Stimulated activated naive CD8-positive, alpha-beta T cell treated with anti-CD3 and anti-CD28 coated beads, Interleukin-15, amount 100 ng/mL, for 72 hours (primary cell): ENCODE measurements at places on chromosomes 6 and 20.

DNA sequence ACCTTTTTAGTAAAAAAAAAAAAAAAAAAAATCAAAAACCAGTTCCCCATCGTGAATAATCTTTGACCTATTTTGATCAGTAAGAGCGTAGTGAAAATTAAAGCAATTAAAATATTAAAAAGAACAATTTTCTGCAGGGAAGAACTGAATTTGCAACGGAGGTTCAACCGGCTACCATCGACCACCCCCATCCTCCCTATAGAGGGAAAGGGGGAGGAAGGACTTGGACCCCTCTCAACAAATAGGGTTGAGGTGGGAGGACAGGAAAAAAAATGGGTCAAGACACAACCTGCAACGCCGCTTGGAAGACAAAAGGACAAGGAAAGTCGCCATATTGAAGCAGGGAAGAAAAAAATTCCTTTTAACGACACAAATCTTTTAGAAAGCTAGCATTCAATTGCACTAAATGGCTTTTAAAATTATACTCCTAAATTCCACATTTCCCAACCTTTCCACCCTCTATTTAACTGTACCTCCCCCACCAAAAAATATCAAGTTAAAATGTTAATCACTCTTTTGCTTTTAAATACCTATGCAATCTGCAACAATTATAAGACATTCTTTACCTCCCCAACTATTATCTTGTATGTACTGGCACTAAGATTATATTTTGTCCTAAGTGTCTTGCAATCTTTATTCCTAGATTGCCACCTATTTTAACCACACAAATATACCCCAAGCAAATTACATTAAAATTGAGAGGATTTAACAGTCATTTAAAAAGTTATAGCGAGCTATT, 1.7 kb downstream of the PPP1R10 start:
- DNase-seq, result peak; percentile 67

- peak; percentile 68 for DNase-seq
Observed at GRCh38 chr6:35496841-35497570, at the start of gene TEAD3. TEAD3 (minus strand) TSS chr6:35497079.

- no peak for DNase-seq
Observed at GRCh38 chr6:147497472-147497871, 11.0 kb upstream of the SAMD5 start.

DNA sequence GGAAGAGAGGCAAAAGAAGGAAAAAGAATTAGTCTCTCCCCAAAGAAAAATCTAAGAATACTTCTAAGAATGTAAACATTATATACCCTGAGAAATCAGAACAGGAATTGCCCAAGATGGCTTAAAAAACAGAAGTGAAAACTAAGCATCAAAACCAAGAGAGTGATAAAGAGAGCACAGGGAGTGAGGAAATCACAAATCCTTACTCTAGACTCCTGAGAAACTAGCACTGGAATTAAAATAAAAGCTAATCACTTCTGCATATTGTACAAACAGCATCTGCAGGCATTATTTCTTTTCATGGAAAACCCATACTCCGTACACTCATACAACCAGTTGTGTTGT, 285.7 kb downstream of the BTBD9 start:
- no peak for DNase-seq

DNA sequence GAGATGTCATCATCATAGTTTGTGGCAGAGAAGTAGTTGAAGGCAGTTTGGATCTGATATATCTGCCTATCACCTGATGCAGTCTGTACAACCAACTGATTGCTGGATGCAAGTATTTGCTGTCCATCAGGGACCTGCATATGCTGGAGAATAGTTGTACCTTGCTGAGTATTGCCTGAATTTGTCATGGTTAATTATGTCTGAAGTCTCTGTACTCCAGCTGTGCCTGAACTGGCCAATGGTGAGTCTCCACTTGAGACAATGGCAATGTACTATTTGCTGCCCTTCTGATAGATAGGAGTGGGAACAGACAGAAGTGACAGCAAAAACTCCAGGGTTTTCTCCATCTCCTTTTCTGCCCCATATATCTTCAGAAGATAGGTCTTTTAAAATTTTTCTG, 531.5 kb downstream of the EPHA7 start:
- DNase-seq, result no peak

DNA sequence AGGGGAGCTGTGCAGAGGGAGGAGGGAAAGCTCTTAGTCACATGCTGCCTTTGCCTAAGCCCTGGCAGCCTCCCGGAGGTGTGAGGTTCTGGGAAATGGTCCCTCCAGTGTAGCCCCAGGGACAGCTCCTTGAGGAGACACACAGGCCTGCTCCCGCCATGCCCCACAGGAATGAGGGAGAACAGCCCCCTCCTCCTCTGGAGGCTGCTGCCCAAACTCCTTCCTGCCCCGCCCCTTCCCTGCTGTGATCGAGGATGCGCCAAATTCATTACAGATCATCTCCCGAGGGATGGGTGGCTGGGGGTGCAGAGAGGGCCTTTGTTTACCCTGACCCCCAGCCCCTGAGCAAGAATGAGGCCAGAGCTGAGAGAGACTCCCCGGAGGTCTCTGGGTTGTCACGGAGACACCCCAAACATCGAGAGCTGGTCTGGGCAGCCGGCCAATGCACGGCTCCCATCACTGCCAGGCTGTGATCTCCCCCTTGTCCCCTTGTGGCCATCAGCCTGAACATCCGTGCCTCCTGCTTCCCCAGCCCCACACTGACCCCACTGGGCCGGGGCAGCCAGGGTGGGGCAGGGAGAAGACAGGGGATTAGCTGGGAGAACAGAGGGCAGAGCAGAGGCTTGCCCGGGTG, 8.4 kb downstream of the CYP21A2 start:
- no peak for DNase-seq

DNA sequence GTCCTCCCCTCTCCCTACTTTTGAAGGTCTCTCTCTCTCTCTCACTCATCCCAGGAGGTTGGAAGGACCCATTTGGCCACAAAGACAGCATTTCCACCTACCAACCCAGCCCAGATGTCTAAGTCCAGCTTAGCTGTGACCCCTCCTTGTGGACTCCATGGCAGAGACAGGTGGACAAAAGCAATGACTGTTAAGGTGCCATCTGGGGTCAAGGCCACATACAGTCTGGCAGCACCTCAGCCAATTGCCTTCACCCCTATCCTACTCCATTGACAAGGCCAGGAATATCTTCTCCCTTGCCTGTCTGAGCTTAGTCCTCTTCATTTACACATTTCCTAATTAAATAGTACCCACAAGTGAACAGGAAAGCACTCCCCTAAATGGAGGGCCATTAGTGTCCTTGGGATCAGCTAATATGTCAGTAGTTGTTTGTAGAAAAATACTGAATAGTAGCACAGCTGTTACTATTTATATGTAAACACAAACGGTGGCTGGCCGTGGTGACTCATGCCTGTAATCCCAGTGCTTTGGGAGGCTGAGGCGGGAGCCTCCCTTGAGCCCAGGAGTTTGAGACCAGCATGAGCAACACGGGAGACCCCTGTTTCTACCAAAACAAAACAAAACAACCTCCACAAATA, 28.8 kb downstream of the GCM1 start:
- DNase-seq, result no peak

- DNase-seq, result peak; percentile 11
Observed at GRCh38 chr6:114997813-114998292, 655.0 kb upstream of the HS3ST5 start.

- DNase-seq, result no peak
Observed at GRCh38 chr6:134851548-134851947, 98.4 kb downstream of the ALDH8A1 start.

- no peak for DNase-seq
Observed at GRCh38 chr6:14280766-14281293, 163.3 kb downstream of the CD83 start.

DNA sequence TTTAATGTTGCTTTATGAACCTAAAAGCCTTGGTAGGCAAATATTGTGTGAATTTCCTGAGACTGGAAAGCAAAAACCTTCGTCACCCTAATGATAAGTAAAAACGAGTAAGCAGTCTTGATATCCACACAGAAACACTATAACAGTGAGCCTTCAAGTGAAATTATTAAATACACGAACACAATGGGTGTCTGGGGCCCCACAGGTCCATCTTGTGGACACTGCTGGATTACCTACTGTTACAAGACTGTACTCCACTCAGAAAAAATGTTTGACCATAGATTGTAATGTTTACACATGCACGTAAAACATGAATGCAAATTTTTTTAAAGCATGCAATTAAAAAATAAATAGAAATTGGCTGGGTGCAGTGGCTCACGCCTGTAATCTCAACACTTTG, 466.9 kb downstream of the CD83 start:
- no peak for DNase-seq

DNA sequence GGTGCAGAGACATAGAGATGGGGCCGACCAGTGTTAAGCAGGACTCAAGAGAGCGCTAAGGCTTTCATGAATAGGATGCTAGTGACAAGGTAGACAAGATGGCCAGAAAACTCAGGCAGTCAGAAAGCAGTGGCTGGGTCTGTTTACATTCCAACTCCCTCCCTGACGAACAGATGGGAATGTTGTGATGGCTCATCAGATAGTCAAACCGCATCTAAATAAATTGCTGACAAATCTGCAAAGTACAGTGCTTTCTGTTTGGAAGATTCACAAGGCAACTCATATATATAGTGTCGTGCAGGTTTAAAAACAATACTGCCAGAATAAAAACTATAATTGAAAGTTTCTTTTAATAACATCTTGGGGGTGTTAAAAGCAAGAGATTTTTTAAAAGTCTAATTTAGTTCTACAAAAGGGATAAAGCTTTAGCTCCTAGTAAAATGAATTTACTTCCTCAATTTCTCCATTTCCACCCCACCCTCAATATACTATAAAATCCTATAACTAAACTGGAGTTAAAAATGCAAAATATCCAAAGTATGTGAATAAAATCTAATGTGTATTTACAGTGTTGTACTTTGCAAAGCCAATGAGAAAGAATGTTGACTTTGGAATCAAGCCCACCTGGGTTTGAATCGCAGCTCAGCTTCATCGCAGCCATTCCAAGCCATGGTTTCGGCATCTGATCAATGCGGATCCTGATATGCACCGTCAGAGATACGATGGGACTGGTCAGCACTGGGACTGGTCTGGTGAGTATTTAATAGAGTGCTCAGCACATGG, 247.3 kb upstream of the PDE10A start:
- DNase-seq, result no peak
